ENCODE measurements at places on chromosomes 7 and 10. TPM values are rescaled to one million over a fixed set of nuclear protein-coding genes. Genes with fewer than 3 reads are reported as not detected.

NOBOX gene
- not detected for total RNA-seq

ITPRIP gene
- 16.9 TPM for total RNA-seq

GNGT1 gene
- total RNA-seq: not detected

KLF14 gene
- total RNA-seq: not detected

NUTM2D gene
- total RNA-seq: 5.4 TPM

ZPBP gene
- total RNA-seq: not detected

CASD1 gene
- 27.7 TPM for total RNA-seq

ANKRD30A gene
- total RNA-seq: not detected

BRAF gene
- total RNA-seq: 39.5 TPM

CRHR2 gene
- not detected for total RNA-seq

NKX2-3 gene
- not detected for total RNA-seq

CACUL1 gene
- 33.9 TPM for total RNA-seq

KCP gene
- 0.53 TPM for total RNA-seq

CFAP70 gene
- total RNA-seq: 3.4 TPM

NPC1L1 gene
- 0.50 TPM for total RNA-seq

CPA2 gene
- total RNA-seq: not detected

FZD1 gene
- total RNA-seq: 0.07 TPM

PON3 gene
- total RNA-seq: not detected

INMT gene
- total RNA-seq: 0.75 TPM

DGKI gene
- total RNA-seq: not detected

SBDS gene
- total RNA-seq: 297 TPM

TBXAS1 gene
- total RNA-seq: 7.3 TPM

PRTFDC1 gene
- 0.85 TPM for total RNA-seq

BNIP3 gene
- total RNA-seq: 30.2 TPM

OR2A42 gene
- not detected for total RNA-seq

PDZD7 gene
- 2.0 TPM for total RNA-seq

SYNPO2L gene
- not detected for total RNA-seq

HOXA6 gene
- 0.65 TPM for total RNA-seq

TAS2R3 gene
- 2.8 TPM for total RNA-seq

ECD gene
- total RNA-seq: 45.9 TPM

KCNMA1 gene
- total RNA-seq: 1.6 TPM

SSC4D gene
- total RNA-seq: 0.20 TPM

AKR1D1 gene
- total RNA-seq: 0.20 TPM

CALHM3 gene
- not detected for total RNA-seq

PRPS1L1 gene
- total RNA-seq: not detected

CARD11 gene
- total RNA-seq: 142 TPM

SLK gene
- total RNA-seq: 30.4 TPM

AGAP6 gene
- 21.6 TPM for total RNA-seq

BTAF1 gene
- total RNA-seq: 69.2 TPM

NAT16 gene
- not detected for total RNA-seq

CCDC126 gene
- total RNA-seq: 11.1 TPM

GPR85 gene
- total RNA-seq: not detected

ZMYND11 gene
- total RNA-seq: 50.9 TPM

ANK3 gene
- 43.0 TPM for total RNA-seq

CLDN4 gene
- total RNA-seq: 0.79 TPM

Measured in T-cell (primary cell).